ENCODE measurements at places on chromosomes 7 and 10. TPM values are rescaled to one million over a fixed set of nuclear protein-coding genes. Genes with fewer than 3 reads are reported as not detected.

Gene PGAM2
- not detected for total RNA-seq

Gene EBLN1
- total RNA-seq: not detected

Gene SRRM3
- total RNA-seq: 5.6 TPM

Gene LRRC18
- not detected for total RNA-seq

Gene CTAGE4
- total RNA-seq: not detected

Gene AS3MT
- total RNA-seq: 3.3 TPM

Gene SH2D4B
- not detected for total RNA-seq

Gene PLA2G12B
- not detected for total RNA-seq

Gene PON1
- 0.34 TPM for total RNA-seq

Gene CDK6
- total RNA-seq: 18.0 TPM

Gene MKI67
- 58.1 TPM for total RNA-seq

Gene ATRNL1
- total RNA-seq: 0.30 TPM

Gene MALRD1
- not detected for total RNA-seq

Gene RRP12
- total RNA-seq: 69.6 TPM

Gene ATOH7
- total RNA-seq: 0.34 TPM

Gene ZNF853
- total RNA-seq: 1.9 TPM

Gene NPY
- total RNA-seq: not detected

Gene IFIT5
- total RNA-seq: 7.3 TPM

Gene REPIN1
- total RNA-seq: 88.2 TPM

Gene GCK
- total RNA-seq: not detected

Gene DOCK1
- total RNA-seq: 24.2 TPM

Gene ZNF775
- total RNA-seq: 6.8 TPM

Gene NKX1-2
- total RNA-seq: not detected

Gene RHOBTB1
- 4.3 TPM for total RNA-seq

Gene ELFN1
- 0.55 TPM for total RNA-seq

Gene FEZF1
- total RNA-seq: not detected

Gene PTN
- not detected for total RNA-seq

Gene DENND11
- 6.0 TPM for total RNA-seq

All from A549 treated with CpdA at 1 μM for 4 hours (cell line).